ENCODE measurements at places on chromosomes 11 and 22. TPM values are rescaled to one million over a fixed set of nuclear protein-coding genes. Genes with fewer than 3 reads are reported as not detected.

GRCh38 chr22:27783436-27784119 is 18.0 kb downstream of the MN1 start:
- no peak for DNase-seq
- H3K36me3 ChIP-seq, result no peaks in the 10 kb centered on the region
- no peak overlapping the region for H3K27ac ChIP-seq
- peaks cover 10% of the 10 kb centered on the region for H3K4me1 ChIP-seq
- no peaks in the 10 kb centered on the region for H3K27me3 ChIP-seq
- no peak overlapping the region for H3K4me3 ChIP-seq

GRCh38 chr11:121443688-121444275 is 8.3 kb upstream of the SORL1 start:
- no peak for DNase-seq
- H3K36me3 ChIP-seq, result no peaks in the 10 kb centered on the region
- no peak overlapping the region for H3K4me3 ChIP-seq

DNA sequence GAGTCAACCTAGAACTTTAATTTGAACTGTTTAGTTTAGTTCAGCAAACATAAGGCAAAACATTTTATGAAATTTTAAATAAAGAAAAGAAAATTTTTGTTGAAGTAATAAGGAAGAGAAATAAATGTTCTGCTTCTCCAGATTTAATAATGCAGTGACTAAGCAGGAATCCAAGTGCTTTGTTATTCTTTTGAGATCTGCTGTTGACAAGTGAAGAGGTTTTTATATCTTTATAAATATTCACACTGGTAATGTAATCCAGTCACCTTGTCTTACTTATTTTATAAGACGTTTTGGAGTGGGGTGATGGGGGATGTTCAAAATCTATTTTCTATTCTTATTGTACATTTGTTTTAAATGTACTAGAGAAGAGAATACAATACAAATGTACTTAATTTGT is 725.9 kb upstream of the CCDC179 start:
- no peak for DNase-seq
- no peak overlapping the region for H3K4me3 ChIP-seq
- H3K27ac ChIP-seq, result no peak overlapping the region
- no peaks in the 10 kb centered on the region for H3K4me1 ChIP-seq
- H3K27me3 ChIP-seq, result no peaks in the 10 kb centered on the region

GRCh38 chr11:101292661-101293240 is 163.1 kb upstream of the PGR start:
- H3K27me3 ChIP-seq, result no peaks in the 10 kb centered on the region
- H3K36me3 ChIP-seq, result no peaks in the 10 kb centered on the region
- no peak for DNase-seq
- H3K4me1 ChIP-seq, result no peaks in the 10 kb centered on the region
- no peak overlapping the region for H3K27ac ChIP-seq

GRCh38 chr22:22552630-22553029 is 6.4 kb downstream of the PRAME start:
- H3K36me3 ChIP-seq, result no peaks in the 10 kb centered on the region
- H3K27me3 ChIP-seq, result peaks cover 15% of the 10 kb centered on the region
- no peak for DNase-seq
- no peaks in the 10 kb centered on the region for H3K4me1 ChIP-seq

SAA4 gene
- total RNA-seq, result 73.8 TPM

DNA sequence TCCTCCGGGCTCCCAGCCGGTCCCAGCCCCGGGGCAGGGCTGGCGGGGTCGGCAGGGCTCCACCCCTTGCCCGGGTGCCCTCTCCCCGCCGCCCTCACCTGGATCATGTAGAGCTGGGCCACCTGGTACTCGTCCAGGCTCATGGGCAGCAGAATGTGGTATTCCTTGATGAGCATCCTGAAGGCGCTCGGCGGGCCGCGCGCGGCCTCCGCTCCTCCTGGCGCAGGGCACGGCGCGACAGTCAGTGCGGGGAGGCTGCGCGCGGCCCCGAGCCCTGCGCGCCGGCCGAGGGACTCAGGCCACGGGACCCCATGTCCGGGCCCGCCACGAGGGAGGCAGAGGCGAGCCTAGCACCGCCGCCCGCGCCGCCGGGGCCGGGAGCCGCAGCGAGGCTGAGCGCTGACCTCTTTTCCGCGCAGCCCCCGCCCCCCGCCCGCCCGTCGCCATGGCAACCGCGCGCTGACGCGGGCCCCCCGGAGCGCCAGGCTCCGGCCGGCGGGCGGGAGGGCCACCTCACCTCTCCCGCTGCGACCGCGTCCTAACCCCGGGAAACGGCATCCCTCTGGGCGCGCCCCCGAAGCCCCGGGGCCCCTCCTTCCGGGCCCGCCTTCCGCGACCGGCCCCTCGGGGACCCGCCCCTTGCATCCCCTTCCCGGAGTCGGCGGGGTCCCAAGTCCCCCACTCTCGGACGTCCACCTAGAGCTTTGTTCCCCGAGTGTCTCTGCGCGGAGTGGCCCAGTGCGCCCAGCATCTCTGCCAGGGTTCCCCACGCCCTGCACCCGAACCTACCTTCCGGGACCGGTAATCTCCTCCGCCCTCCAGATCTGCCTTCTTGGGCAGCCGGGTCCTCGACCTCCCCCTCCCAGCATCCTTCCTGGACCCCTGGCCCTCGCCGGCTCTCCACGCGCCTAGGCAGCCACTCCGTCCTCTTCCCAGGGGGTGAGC is 886 bp downstream of the PITPNM1 start:
- peak overlapping the region; percentile 76 for H3K4me3 ChIP-seq
- H3K27me3 ChIP-seq, result no peaks in the 10 kb centered on the region
- H3K4me1 ChIP-seq, result peaks cover 22% of the 10 kb centered on the region
- DNase-seq, result peak; percentile 71
- no peaks in the 10 kb centered on the region for H3K36me3 ChIP-seq

SGSM1 gene
- 3.1 TPM for total RNA-seq

GRCh38 chr22:30728826-30729225 is 34.2 kb downstream of the OSBP2 start:
- no peak for DNase-seq
- H3K4me3 ChIP-seq, result no peak overlapping the region
- H3K36me3 ChIP-seq, result no peaks in the 10 kb centered on the region
- no peaks in the 10 kb centered on the region for H3K4me1 ChIP-seq
- no peak overlapping the region for H3K27ac ChIP-seq
- H3K27me3 ChIP-seq, result peaks cover 6% of the 10 kb centered on the region

DNA sequence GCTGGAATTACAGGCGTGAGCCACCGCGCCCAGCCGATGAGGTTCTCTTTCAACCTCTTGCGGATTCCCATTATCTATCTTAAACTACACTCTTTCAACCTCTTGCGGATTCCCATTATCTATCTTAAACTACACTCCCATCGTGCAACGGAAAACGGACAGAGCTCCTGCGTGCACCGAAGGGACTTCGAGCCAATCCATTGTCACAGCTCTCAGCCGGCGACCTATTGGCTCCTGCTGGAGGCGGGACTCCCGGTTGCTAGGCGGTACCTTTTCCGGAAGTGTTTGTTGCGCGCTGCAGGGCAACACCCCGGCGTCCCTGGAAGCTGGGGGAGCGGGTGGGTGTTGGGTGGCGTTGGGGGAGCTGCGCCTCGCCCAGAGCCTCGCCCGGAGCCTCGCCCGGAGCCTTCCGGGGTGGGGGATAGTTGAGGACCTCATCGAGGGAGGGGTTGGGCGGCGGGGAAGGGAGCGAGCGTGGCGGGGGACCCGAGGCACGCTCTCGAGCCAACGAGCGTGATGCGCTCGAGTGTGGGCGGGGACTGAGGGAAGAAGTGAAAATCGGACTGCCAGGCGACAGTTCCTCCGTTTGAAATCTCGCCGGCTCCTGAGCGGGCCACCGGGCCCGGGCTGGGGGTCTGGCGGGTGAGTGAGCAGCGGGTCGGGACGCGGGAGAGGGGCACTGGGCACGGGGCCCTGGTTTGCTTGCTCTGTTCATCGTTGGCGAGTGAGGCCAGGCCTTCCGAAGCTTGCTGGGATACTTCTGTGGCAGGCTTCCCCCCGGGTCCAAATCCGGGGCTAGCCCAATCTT is at the start of gene CEP164:
CEP164 (plus strand) TSS at position 288 of the 808 bp plus-strand sequence. CDS start 10,733 bp downstream, outside the sequence.
- no peaks in the 10 kb centered on the region for H3K36me3 ChIP-seq
- H3K27ac ChIP-seq, result peak within 1 kb of the TSS; percentile 85
- no peaks in the 10 kb centered on the region for H3K27me3 ChIP-seq
- peaks cover 6% of the 10 kb centered on the region for H3K4me1 ChIP-seq
- H3K4me3 ChIP-seq, result peak within 1 kb of the TSS; percentile 78
- peak; percentile 95 for DNase-seq

GRCh38 chr11:67293090-67293489 is 4.0 kb downstream of the ANKRD13D start:
- peaks cover 7% of the 10 kb centered on the region for H3K36me3 ChIP-seq
- peaks cover 11% of the 10 kb centered on the region for H3K4me1 ChIP-seq
- DNase-seq, result no peak
- H3K27ac ChIP-seq, result no peak overlapping the region
- H3K27me3 ChIP-seq, result no peaks in the 10 kb centered on the region

DNA sequence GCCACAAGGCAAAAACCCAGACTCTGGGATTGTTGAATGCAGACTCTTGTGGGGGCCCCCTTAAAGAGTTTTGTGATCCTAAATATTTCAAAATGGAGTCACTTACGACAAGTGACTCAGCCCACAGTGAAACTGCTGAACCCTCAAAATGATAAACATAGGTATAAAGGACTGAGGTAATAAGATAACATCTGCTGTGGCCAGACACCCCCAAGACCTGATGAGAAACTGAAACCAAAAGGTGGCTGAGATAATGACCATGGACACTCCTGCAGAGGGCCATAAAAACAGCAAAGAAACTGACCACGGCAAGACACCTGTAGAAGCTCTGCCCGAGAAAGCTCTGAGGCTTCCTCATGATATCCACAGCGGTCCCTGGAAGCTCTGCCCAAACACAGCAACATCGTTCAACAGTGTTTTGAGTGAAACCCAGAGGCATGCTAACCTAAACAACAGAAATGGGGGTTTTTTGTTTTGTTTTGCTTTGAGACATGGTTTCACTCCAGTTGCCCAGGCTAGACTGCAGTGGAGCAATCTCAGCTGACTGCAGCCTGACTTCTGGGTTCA is 1.6 kb upstream of the PLAAT4 start:
- no peak overlapping the region for H3K4me3 ChIP-seq
- H3K27ac ChIP-seq, result peak overlapping the region; percentile 52
- DNase-seq, result no peak
- peaks cover 22% of the 10 kb centered on the region for H3K4me1 ChIP-seq
- no peaks in the 10 kb centered on the region for H3K27me3 ChIP-seq

- no peaks in the 10 kb centered on the region for H3K4me1 ChIP-seq
- no peaks in the 10 kb centered on the region for H3K36me3 ChIP-seq
- peak; percentile 46 for DNase-seq
- H3K27me3 ChIP-seq, result no peaks in the 10 kb centered on the region
- no peak overlapping the region for H3K4me3 ChIP-seq
Observed at GRCh38 chr11:128323381-128323780, 264.0 kb downstream of the ETS1 start.

GRCh38 chr11:12502046-12502445 is 124.7 kb downstream of the PARVA start:
- no peak for DNase-seq
- H3K36me3 ChIP-seq, result no peaks in the 10 kb centered on the region
- H3K4me3 ChIP-seq, result no peak overlapping the region
- peaks cover 29% of the 10 kb centered on the region for H3K4me1 ChIP-seq
- no peaks in the 10 kb centered on the region for H3K27me3 ChIP-seq

- H3K27ac ChIP-seq, result no peak overlapping the region
- H3K36me3 ChIP-seq, result no peaks in the 10 kb centered on the region
- no peaks in the 10 kb centered on the region for H3K4me1 ChIP-seq
- H3K4me3 ChIP-seq, result no peak overlapping the region
- peaks cover 19% of the 10 kb centered on the region for H3K27me3 ChIP-seq
Observed at GRCh38 chr11:69848201-69848600, 29.0 kb upstream of the FGF3 start.

ASCL2 gene
- 5.6 TPM for total RNA-seq

- no peak overlapping the region for H3K27ac ChIP-seq
- no peaks in the 10 kb centered on the region for H3K4me1 ChIP-seq
- no peaks in the 10 kb centered on the region for H3K27me3 ChIP-seq
- DNase-seq, result no peak
- H3K36me3 ChIP-seq, result no peaks in the 10 kb centered on the region
- no peak overlapping the region for H3K4me3 ChIP-seq
Observed at GRCh38 chr11:35103366-35104208, 35.4 kb upstream of the CD44 start.

All from hepatocyte (in vitro differentiated cells).